ENCODE measurements at places on chromosomes 2 and 18.

DNA sequence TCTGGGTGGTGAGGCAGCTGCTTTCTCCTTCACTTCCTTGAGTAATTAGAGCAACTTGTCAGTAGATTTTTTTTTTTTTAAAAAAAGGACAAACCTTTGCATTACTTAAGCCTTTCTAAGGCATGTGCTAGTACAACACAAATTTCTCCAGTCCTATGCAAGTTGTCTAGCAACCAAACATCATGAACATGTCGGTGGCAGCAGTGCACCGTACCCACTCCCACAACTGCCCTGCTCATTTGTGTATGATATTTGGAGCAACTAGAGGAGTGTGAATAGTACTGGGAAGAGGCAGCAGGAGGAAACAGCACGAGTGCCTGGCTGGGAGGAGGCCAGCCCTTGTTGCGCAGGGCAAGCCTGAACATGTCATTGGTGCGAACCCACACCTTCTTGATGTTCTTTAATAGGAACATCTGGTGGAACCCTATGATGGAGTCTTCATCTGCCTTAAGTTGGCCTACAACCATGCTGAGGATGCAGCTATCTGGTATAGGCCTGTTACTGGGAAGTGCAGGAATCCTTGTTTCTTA, 238.3 kb downstream of the TDRD15 start:
- H3K27me3 ChIP-seq, result no peaks in the 10 kb centered on the region
- H3K4me1 ChIP-seq, result no peaks in the 10 kb centered on the region
- H3K36me3 ChIP-seq, result no peaks in the 10 kb centered on the region
- DNase-seq, result no peak
- H3K27ac ChIP-seq, result no peak overlapping the region

DNA sequence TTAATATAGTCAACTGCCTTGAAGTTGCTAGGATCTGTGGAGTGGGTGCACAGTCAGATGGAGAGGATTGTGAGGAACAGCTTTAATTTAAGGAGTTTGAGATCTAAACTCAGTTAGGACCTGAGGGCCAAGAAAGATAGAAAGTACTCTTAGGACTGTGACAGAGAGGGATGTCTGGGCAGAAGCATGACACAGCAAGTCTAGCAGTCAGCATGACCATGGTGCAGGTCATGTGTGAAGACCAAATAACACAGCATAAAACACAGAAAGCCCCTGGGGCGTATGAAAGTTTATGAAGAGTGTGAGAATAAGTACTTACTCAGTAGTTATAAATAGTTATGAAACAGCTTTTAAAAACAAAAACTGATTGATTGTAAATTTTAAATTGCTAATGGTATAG, 107.2 kb downstream of the GALNT1 start:
- no peaks in the 10 kb centered on the region for H3K4me1 ChIP-seq
- no peak overlapping the region for H3K27ac ChIP-seq
- no peaks in the 10 kb centered on the region for H3K27me3 ChIP-seq
- H3K36me3 ChIP-seq, result no peaks in the 10 kb centered on the region
- no peak for DNase-seq
- no peak overlapping the region for H3K4me3 ChIP-seq

- no peak for DNase-seq
- H3K36me3 ChIP-seq, result no peaks in the 10 kb centered on the region
- no peaks in the 10 kb centered on the region for H3K4me1 ChIP-seq
- H3K27ac ChIP-seq, result no peak overlapping the region
Observed at GRCh38 chr18:7904529-7904928, 337.4 kb downstream of the PTPRM start.

DNA sequence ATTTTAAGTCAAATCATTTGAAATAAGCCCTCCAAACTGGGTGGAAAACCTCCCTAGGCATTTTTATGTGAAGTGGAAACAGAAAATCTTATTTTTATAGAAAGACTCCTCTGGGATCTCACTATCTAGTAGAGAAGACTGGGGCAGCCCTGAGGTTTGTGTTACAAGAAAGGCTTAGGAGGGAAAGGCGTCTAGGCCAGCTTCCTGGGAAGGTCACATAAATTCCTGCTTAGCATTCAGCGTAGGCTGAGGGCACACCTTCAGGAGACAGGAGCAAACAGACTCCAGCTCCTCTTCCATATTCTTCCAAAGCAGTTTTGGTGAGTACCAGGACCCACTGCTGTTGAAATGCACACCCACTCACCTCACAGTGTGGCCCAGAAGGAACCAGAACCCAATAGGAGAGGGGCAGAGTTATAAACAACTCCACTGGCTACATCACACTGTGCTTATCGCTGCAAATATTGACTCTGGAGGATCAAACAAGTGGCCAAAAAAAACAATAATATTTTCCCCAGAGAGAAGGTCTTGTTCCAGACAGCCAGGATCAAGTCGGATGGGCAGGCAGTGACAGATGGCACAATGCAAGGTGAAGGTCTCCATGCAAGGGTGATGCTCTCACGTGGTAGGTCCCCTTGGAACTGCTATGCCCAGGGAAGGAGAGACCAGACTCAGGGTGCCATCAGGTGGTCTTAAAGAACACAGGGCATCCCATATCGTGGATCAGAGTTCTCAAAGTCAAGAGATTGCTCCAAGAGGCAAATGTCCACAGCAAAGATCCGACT, 17.7 kb upstream of the IGFBP2 start:
- DNase-seq, result no peak
- H3K4me1 ChIP-seq, result no peaks in the 10 kb centered on the region
- no peaks in the 10 kb centered on the region for H3K36me3 ChIP-seq
- no peaks in the 10 kb centered on the region for H3K27me3 ChIP-seq
- no peak overlapping the region for H3K4me3 ChIP-seq

DNA sequence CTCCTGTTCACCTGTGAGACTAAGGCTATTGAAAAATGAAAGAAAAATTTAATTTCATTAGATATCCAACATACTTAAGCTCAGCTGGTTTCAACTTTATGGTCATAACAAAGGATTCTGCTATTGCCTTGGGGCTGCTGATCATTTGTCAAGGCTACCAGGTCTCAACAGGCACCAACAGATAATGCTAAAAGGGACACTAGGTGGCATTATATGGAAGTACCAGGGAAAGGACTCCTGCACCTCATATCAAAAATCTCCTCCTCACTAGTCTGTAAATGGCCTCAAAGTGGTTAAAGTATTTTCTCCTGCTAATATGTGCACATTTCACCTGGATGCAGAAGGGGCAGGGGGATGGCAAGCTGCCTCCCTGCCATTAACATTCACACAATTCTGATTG, 167.9 kb upstream of the REG3A start:
- no peak overlapping the region for H3K27ac ChIP-seq
- no peaks in the 10 kb centered on the region for H3K4me1 ChIP-seq
- no peaks in the 10 kb centered on the region for H3K27me3 ChIP-seq
- no peaks in the 10 kb centered on the region for H3K36me3 ChIP-seq
- DNase-seq, result no peak

DNA sequence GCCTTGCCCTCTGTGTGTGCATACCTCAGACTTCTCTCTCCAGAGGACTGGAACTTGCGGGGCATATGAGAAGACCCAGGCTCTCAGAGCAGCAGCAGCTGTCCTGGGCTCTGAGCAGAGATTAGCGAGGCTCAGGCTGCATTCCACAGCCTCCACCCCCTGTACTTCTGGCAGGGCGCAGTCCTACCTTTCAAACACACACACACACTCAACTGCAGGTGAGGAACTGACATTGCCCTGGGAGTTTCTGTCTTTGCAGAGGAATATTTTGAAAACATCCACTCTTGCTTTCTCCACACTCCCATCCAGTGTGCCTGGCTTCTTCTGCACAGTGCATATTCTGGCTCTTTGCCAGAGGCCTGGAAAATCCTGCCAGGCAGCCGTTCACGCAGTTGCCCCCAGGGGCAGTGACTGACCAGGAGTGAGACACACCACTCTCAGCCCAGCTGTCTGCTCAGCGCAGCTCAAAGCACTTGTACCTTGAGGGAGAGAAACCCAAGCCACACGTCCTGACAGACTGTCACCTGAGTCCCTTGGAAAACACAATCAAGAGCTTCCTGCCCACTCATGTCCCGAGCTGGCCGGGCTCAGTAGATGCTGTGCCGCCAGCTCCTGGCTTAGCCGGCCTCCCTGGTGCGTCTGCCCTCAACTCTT, 460.8 kb downstream of the RNF144A start:
- no peak for DNase-seq
- H3K4me1 ChIP-seq, result no peaks in the 10 kb centered on the region
- no peaks in the 10 kb centered on the region for H3K36me3 ChIP-seq
- H3K27me3 ChIP-seq, result no peaks in the 10 kb centered on the region
- no peak overlapping the region for H3K27ac ChIP-seq

DNA sequence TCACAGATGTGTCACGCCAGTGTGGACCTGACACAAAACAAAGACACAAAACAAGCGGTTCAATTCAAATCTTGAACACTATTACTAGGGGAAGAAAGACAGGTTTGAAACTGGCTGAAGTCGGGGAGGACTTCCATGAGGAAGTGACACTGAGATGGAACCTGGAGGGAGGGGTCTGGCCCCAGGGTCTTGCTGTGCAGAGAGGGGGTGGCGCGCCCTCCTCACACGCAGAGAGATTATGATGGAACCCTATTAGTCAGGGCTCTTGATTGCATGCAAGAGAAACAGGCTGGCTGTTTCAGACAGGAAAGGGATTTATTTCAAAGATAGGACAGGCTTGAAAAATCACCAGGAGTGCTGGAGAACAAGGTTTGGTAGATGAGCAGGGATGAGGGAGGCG, 363.6 kb upstream of the HS6ST1 start:
- H3K4me1 ChIP-seq, result no peaks in the 10 kb centered on the region
- no peaks in the 10 kb centered on the region for H3K36me3 ChIP-seq
- H3K27ac ChIP-seq, result no peak overlapping the region
- no peaks in the 10 kb centered on the region for H3K27me3 ChIP-seq
- DNase-seq, result no peak
